ENCODE measurements at places on chromosomes 7 and 10.

DNA sequence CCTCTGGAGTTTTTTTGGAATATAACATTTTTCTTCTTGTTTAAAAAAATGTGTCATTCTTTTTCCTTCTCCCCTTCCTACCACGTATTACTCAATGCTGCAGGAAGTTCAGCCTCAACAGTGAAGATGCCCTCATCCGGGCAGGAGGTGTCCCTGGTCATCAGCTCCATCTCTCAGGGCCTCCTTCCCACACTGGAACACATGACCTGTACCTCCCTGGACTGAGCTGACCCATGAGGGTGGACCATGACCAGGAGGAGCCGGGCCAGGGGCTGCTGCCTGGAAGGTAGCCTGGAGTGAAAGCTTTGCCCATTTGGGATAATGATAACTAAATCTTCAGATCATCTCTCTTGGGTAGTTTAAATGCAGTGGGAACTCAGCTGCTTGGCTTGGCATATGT is 316.5 kb upstream of the ZMIZ1 start:
- H3K27ac ChIP-seq, result no peak overlapping the region
- peaks cover 13% of the 10 kb centered on the region for H3K4me1 ChIP-seq
- no peaks in the 10 kb centered on the region for H3K36me3 ChIP-seq
- peak; percentile 49 for DNase-seq
- no peak overlapping the region for H3K4me3 ChIP-seq

- no peak for DNase-seq
- H3K4me1 ChIP-seq, result no peaks in the 10 kb centered on the region
- H3K27me3 ChIP-seq, result no peaks in the 10 kb centered on the region
- no peak overlapping the region for H3K27ac ChIP-seq
- H3K36me3 ChIP-seq, result no peaks in the 10 kb centered on the region
These were observed 26.8 kb upstream of the PRF1 start for GRCh38 chr10:70629338-70629737.

DNA sequence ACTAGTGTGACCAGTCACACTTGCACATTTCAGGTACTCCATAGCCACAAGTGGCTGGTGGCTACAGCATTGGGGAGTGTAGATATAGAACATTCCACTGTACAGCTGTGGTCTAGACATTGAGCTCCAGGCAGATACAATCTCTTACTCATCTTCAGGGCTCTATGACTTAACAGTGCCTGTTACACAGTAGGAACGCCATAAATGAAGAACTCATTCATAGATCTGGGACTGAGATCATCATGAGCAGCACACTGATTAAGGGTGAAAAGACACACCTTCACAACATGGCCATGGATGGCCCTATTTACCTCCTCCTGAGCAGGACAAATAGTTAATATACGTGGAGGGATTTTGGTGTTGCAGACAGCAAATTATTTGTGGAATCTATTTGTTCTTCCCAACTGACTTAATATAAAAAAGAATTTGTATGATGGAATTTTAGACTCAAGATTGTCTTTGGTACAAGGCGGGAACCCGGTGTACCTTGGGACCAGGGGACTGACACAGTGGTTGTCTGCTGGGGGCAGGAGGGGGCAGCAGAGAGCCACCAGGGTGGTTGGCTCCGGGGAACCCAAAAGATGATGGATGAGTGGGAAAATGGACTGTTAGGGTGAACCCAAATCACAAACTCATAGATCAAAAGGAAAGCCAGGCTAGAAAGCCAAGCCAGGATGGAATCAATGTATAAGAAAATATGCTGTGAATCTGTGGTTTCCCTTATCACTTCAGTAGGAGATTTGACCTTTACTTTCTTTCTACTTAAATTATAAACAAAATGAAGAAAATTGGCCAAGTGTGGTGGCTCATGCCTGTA is 24.3 kb upstream of the CPA2 start:
- no peaks in the 10 kb centered on the region for H3K36me3 ChIP-seq
- peak; percentile 82 for DNase-seq
- H3K4me1 ChIP-seq, result peaks cover 10% of the 10 kb centered on the region
- H3K4me3 ChIP-seq, result no peak overlapping the region
- no peak overlapping the region for H3K27ac ChIP-seq

DNA sequence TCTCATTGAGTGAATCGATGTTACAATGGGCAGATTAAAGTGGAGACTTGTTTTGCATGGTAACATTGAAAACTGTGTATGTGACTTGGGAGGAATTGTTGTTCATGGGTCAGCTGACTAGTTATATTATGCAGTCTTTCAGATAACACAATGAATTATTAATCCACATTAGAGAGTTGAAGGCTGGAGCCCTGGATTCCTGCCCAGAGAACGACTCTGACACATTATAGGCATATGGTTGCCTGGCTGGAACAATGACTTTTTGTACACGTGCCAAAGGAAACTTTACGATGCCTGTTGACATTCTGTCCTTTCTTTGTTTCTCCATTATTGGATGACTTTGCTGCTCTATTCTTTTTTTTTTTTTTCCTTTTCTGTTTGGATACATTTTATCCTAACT is 52.3 kb upstream of the TMEM229A start:
- no peak overlapping the region for H3K4me3 ChIP-seq
- no peaks in the 10 kb centered on the region for H3K36me3 ChIP-seq
- H3K4me1 ChIP-seq, result no peaks in the 10 kb centered on the region
- DNase-seq, result no peak

DNA sequence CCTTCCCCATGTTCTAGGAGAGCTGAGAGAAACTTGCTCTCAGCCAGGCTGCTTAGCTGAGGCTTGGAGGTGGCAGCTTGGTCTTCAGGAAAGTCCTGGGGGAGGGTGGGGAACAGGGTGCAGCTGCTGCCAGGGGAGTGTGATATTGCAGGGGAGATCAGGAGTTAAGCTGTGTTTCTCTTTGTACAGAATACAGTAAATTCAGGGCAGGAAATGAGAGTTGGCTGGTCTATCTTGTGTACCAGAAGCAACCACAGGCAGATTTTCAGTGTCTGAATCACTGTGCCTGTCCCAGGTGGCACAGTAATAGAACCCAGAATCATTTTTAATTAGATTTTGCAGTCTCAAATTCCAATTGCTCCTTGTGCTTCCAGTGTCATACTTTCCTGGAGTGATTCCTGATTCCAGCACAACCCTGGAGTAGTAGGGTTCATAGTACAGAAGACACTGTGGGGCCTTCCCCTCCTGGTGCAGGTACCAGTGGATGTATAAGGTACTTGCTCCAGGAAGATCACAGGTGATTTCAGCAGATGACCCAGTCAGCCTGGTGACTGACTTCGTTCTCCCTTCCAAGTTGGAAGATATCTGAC is 94.0 kb upstream of the TARP start:
- no peak for DNase-seq
- H3K4me1 ChIP-seq, result peaks cover 67% of the 10 kb centered on the region
- peak overlapping the region; percentile 15 for H3K4me3 ChIP-seq
- H3K27me3 ChIP-seq, result no peaks in the 10 kb centered on the region

DNA sequence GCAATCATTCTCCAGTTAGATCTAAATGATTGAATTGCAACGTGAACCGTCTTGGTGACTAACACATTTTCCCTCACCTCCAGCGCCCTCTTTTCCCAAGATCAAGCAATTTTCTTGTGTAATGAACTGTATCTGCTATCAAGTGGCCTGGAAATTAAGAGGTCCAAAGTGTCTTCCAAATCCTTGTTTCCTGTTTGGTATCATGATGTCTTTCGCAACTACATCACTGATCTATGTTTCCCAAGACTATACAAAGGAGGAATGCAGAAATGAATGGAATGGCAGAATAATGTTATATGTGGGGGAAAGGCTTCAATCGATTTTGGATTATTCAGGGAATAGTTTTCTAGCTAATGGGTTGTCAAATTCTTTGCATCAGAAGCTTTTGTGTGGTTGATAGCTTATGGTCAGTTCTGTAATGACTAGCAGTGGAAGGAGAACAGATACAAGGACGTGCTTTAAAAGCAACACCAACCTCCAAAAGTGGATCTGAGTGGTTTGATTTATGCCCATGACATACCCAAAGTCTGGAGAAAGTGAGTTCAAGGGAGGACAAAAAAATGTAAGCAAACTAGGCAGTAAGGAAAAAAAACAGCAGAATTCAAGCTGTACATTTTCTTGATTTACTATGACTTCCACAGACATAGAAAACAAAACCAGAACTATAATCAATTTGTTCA is 14.6 kb upstream of the ZEB1 start:
- no peak overlapping the region for H3K4me3 ChIP-seq
- DNase-seq, result no peak
- no peak overlapping the region for H3K27ac ChIP-seq
- no peaks in the 10 kb centered on the region for H3K27me3 ChIP-seq
- no peaks in the 10 kb centered on the region for H3K4me1 ChIP-seq

GRCh38 chr10:111996103-111996502 is 187.5 kb downstream of the GPAM start:
- no peak for DNase-seq
- no peak overlapping the region for H3K27ac ChIP-seq
- H3K4me1 ChIP-seq, result no peaks in the 10 kb centered on the region
- no peaks in the 10 kb centered on the region for H3K36me3 ChIP-seq

GRCh38 chr7:89760690-89761089 is 393.6 kb upstream of the STEAP1 start:
- H3K36me3 ChIP-seq, result no peaks in the 10 kb centered on the region
- no peak overlapping the region for H3K27ac ChIP-seq
- H3K4me3 ChIP-seq, result no peak overlapping the region
- DNase-seq, result no peak
- no peaks in the 10 kb centered on the region for H3K27me3 ChIP-seq

DNA sequence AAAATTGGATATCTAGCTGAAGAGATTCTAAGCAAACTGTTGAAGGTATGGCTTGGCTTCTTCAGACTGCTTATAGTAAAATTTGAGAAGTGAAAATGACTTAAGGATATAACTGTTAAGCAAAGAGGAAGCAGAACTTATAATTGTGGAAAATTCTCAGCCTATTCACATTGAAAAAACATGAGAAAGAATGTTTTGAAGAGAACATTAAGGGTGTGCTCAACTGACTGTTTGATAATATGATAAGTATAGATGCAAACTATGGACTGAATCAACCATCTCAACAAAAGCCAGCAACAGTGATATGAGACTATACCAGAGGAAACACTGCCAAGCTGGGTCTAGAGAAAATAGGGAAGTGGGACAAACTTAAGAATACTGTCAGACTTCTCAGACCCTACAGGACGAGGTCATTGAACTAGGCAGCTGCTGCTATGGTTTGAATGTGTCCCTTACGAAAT is 133.1 kb upstream of the PPP1R3A start:
- no peak for DNase-seq
- H3K27ac ChIP-seq, result peak overlapping the region; percentile 0
- H3K36me3 ChIP-seq, result no peaks in the 10 kb centered on the region
- no peak overlapping the region for H3K4me3 ChIP-seq

- H3K27ac ChIP-seq, result no peak overlapping the region
- no peak for DNase-seq
- H3K36me3 ChIP-seq, result no peaks in the 10 kb centered on the region
- no peaks in the 10 kb centered on the region for H3K4me1 ChIP-seq
These were observed 315.4 kb upstream of the KLF6 start for GRCh38 chr10:4100380-4100779.

- H3K4me3 ChIP-seq, result no peak overlapping the region
- no peaks in the 10 kb centered on the region for H3K4me1 ChIP-seq
- no peak overlapping the region for H3K27ac ChIP-seq
- no peaks in the 10 kb centered on the region for H3K36me3 ChIP-seq
- H3K27me3 ChIP-seq, result no peaks in the 10 kb centered on the region
- no peak for DNase-seq
These were observed 190.2 kb upstream of the HPS1 start for GRCh38 chr10:98636921-98637329.

DNA sequence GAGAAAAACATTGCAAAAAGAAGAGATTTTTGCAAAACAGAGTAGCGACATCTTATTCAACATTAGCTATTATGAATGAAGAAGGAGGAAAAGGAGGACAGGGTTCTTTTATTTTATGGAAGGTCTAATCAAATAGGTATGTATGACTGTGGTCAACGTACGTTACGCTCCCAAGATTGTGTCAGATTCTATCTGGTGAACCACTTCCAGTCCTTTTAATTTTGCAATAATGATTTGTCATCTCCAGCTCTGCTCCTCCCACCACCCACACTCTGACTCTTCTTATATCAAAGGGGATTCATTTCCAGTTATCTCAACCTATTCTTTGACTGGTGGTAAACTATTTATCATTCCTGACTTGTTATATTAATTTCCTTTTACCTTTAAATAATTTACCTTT is 259.9 kb downstream of the CACNA2D1 start:
- no peaks in the 10 kb centered on the region for H3K27me3 ChIP-seq
- no peaks in the 10 kb centered on the region for H3K4me1 ChIP-seq
- H3K27ac ChIP-seq, result no peak overlapping the region
- no peak overlapping the region for H3K4me3 ChIP-seq
- no peak for DNase-seq

GRCh38 chr7:71780282-71780681 is 631.9 kb downstream of the CALN1 start:
- no peak for DNase-seq
- H3K36me3 ChIP-seq, result no peaks in the 10 kb centered on the region
- no peaks in the 10 kb centered on the region for H3K4me1 ChIP-seq
- no peaks in the 10 kb centered on the region for H3K27me3 ChIP-seq

DNA sequence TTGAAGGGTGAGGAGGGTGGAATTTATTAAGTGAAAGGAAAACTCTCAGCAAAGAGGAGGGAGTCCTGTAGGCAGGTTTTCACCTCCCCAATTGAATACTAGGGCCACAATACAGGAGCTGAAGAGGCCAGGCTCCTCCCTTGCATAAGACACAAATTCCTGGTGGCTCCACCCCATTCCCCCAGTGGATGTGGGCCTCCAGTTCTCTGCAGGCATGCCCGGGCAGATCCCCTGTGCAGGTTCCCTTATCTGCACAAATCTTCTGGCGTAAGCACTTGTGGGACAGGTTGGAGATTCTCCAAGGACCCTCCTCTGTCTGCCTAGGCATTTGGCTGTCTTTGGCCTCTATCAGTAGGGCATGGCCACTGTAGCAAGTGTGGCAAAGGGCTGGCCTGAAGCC is 847.1 kb upstream of the MBL2 start:
- no peaks in the 10 kb centered on the region for H3K36me3 ChIP-seq
- no peak for DNase-seq
- H3K27me3 ChIP-seq, result no peaks in the 10 kb centered on the region
- H3K4me1 ChIP-seq, result no peaks in the 10 kb centered on the region
- H3K4me3 ChIP-seq, result no peak overlapping the region

- no peaks in the 10 kb centered on the region for H3K27me3 ChIP-seq
- no peak for DNase-seq
- no peaks in the 10 kb centered on the region for H3K4me1 ChIP-seq
- no peak overlapping the region for H3K27ac ChIP-seq
These were observed 19.6 kb upstream of the MGAM2 start for GRCh38 chr7:142091961-142092360.

Data from spleen (tissue), 13 donors.